HCT116 (cell line): ENCODE measurements at places on chromosomes 1 and 21.

DNA sequence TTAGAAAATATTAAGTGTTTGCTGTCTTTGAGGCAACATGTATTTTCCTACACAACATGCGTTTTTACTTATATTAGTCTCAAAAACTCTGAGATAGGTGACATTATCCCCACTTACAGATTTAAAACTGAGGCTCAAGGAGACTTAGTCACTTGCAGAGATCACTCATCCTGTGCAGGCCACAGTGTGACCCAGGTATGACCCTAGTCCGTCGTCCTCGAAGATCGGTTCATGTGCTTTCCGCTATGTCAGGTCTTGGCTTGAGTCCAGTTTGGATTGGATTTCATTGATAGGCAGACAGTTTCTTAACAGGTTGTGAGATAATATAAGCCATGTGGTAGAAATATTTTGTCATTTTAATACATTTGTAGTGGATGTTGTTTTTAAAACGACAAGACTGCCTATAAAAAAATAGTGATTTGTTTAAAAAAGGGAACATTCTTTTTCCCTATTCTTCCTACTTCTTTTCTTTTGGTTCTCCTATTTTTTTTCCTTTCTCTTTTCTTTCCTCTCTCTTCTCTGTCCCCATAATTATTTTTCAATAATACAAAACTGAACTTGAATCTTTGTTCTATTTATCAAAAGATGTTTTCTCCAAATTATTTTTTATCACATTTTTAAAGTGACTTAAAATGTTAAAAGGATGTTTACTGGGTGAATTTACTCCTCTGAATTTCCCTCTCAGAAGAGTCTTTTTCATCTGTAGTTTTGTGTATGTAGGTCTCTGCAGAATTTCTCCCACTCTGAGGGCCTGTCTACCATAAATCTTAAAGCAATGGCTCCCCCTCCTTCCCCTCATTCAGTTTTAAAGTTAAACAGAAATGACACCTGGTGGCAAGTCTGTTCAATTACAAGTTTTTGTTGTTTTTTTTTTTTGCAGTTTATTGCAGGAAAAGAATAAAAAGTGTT is 81.8 kb downstream of the PHTF1 start:
- DNase-seq = peak; percentile 44

DNA sequence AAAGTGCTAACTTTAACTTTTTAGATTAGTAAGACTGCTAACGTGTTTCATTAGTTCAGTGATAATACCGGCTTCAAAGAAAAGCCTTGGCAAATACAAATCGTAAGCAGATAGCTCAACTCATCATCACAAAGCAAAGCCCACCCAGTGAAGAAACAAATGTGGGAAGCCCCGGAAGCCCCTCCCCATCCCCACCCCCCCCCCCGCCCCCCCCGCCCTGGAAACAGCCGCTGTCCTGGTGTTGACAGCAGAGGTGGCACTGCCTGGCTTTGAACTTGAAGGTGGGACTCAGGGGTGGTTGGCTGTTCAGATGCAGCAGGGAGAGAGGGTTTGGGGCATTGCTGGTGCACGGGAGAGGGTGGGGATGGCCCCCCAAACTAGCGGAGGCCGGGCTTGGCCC is 14.1 kb downstream of the PDXK start:
- DNase-seq = no peak

DNA sequence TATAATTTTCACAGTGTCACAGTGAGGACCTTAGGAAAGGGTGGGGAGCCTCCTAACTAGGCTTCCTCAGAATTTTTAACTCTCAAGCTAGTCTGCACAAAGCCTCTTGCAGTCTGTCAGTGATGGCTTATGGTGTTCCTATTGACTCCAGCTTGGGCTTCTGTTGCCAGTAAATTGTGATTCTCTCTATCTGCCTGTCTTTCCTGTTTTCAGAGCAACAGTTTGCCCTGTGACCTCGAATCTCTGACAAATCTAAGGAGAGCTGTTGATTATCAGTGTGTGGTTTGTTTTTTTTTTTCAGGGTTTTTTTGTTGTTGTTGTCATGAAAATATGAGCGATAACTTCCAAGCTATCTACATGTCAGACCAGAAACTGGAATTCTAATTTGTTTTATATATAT is 423.2 kb upstream of the B3GALT2 start:
- DNase-seq = no peak

- DNase-seq = no peak
Observed at GRCh38 chr1:29557066-29557465, 320.7 kb downstream of the PTPRU start.

- DNase-seq = no peak
Observed at GRCh38 chr1:238264951-238265350, 374.2 kb upstream of the ZP4 start.

DNA sequence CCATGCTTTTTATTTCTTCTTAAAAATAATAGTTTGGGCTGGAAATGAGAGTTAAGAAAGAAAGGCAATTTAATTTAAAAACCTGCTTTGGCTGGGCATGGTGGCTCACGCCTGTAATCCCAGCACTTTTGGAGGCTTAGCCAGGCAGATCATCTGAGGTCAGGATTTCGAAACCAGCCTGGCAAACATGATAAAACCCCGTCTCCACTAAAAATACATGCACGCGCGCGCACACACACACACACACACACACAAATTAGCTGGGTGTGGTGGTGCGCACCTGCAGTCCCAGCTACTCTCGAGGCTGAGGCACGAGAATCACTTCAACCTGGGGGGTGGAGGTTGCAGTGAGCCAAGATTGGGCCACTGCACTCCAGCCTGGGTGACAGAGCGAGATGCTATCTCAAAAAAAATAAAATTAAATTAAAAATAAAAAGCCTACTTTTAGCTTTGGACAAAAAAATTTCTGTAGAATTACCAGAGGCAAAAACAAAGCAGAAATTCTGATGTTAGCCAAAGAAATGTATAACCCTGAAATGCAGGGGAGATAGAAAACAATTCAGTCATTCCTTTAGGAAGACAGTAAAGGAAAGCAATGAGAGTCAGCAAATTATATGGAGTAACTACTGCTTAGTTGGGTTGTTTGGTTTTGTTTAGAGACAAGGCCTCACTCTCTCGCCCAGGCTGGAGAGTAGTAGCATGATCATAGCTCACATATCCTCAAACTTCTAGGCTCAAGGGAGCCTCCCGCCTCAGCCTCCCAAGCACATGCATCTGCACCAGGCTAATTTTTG is 15.7 kb upstream of the IPP start:
- DNase-seq = no peak

DNA sequence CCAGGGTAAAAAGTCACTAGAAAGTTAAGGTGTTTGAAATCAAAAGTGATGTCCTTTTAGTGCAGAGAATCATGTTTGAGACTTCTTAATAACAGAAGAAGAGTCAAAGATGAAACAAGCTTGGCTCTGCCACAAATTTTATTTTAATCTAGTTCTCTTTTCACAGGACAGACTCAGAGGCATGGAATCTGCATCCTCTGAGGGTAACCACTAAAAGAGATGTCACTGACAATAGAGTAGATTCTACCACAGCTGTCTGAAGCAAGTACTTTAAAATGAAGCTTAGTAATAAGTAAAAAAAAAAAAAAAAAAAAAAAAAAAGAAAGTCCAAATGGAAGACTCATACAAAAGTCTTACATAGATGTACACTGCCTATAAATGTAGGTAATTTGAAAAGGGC is 519.7 kb upstream of the PRMT6 start:
- no peak for DNase-seq

DNA sequence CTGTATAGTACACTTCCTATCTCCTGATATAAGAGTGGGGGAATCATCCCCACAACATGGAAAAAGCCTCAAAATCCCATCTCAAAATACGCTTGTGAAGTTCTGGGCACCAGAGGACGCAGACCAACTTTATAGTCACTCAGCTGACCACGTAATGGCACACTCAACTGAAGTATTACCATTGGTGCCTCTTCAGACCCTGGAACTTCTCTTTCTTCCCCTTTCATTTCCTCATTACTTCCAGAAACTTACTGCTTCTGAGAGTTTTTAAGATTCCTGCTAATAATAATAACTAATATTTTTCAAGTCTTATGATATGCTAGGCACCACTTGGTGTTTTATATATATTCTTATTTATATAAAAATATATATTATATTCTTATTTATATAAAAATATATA is 202.6 kb downstream of the PTPRC start:
- no peak for DNase-seq

- DNase-seq = no peak
Observed at GRCh38 chr1:223331301-223331700, 32.7 kb downstream of the SUSD4 start.

GRCh38 chr1:85473390-85473789 is 8.4 kb upstream of the DDAH1 start:
- DNase-seq = no peak

GRCh38 chr21:43321111-43321510 is 105.8 kb downstream of the SIK1 start:
- no peak for DNase-seq
